ENCODE measurements at places on chromosomes 1 and 21. TPM values are rescaled to one million over a fixed set of nuclear protein-coding genes. Genes with fewer than 3 reads are reported as not detected.

DNA sequence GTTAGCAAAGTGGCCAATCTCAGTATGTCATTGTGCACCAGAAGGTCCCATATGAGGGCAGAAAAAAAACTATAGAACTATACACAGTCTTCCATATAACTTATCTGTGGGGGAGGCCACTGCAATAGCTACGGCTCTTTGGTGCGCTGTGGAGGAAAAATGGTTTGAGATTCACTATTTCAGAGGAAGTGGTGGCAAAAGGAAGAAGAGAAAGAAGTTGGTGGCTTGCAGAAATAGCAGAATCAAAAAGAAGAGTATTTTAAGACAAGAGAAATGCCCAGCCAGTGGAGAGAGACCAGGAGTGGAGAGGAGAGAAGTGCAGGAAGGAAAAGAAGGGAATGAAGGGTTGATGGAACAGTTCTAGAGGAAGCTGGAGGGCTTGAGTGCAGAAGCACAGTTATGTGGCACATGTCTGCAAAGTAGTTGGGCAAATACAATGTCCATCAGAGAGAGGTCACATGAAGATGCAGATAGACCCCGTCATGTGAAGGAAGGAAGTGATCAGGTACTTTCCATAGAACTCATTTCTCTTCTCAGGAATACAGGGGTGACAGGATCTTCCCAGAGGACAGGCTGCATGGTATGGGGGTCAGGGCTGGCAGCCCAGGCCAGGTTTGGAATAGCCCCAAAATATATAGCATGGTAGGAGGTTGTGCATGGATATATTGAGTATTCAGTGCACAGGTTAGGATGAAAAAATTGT lies 64.6 kb downstream of the RUNX1 start:
- DNase-seq, result no peak

- DNase-seq, result no peak
Measured at GRCh38 chr1:48792961-48793360, 16.3 kb upstream of the BEND5 start.

DNA sequence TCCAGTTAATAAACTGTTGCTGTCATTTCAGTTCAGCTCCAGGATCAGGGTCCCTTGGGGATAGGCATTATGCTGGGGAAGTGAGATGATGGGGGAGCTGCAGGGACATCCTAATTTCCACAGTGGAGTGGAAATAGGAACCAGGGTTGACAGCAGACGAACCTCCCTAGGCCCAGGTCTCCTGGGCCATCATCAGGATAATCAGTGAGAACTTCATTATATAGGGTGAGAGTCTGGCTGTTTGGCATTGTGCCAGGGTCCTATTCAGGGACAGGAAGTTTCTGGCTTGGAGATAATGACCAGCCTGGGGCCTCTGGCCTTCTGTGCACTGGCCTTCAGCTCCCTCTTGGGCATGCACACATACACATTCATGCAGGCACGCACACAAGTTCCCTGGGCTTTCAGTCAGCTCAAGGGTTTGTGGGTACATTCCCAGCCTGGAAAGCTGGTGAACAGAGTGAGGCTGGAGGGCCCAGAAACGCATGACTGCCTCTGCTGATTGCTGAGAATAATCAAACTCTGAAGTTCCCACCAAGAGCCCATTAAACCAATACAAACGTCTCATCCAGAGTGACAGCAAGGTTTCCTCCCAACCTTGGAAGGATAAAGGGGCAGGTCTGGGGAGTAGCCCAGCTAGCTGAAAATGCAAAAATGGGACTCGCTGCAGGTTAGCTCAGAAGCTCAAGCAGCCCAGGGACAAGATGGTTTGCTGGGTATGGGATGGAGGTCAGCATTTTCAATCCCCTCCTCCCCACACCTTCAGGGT lies 13.9 kb upstream of the LRIG2 start:
- no peak for DNase-seq

DNA sequence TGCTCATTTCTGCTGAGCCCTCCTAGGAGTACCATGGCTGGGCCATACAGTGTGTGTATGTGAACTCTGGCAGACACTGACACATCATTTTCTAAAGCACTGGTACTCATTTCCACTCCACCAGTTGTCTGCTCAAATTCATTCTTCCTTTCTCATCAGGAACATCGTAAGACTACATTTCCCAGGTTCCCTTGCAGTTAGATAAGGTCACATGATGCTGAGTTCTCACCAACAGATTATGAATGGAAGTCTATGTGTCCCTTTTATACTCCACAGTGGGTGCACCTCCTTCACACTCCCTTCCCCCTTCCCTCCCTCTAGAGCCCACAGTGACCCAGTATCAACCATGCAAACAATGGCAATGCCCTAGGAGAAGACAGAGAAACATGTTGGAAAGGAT lies 38.3 kb upstream of the PAX7 start:
- no peak for DNase-seq

GRCh38 chr1:94143173-94143808 lies 22.3 kb upstream of the ABCA4 start:
- no peak for DNase-seq

GRCh38 chr1:208799186-208799585 lies 555.0 kb upstream of the PLXNA2 start:
- DNase-seq, result no peak

GRCh38 chr1:31102501-31102950 lies 37.0 kb upstream of the PUM1 start:
- DNase-seq, result no peak

The GBP7 gene
- total RNA-seq, result not detected

DNA sequence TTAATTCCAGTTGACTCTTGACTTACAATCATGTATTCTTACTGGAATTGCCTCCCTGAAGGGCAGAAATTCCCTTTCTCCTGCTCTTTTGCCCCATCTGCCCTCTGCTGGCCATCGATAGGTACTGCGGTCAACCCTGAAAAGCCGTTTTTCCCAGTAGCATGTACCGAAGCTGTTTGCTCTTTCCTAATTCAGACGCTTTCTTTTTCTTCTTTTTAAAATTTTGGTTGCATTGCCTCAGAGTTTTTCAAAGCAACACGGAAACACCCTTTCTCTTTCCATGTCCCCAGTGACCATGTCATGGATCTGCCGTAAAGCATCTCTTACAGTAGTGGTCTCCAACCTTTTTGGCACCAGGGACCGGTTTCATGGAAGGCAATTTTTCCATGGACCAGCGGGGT lies 164.2 kb upstream of the C1orf21 start:
- peak; percentile 49 for DNase-seq

- DNase-seq, result no peak
Measured at GRCh38 chr1:212967801-212968200, 17.5 kb downstream of the VASH2 start.

GRCh38 chr1:5936621-5937372 lies 55.4 kb downstream of the NPHP4 start:
- peak; percentile 12 for DNase-seq

GRCh38 chr1:111222308-111223125 lies 5.0 kb upstream of the CHI3L2 start:
- peak; percentile 87 for DNase-seq

The CDA gene
- 0.81 TPM for total RNA-seq

DNA sequence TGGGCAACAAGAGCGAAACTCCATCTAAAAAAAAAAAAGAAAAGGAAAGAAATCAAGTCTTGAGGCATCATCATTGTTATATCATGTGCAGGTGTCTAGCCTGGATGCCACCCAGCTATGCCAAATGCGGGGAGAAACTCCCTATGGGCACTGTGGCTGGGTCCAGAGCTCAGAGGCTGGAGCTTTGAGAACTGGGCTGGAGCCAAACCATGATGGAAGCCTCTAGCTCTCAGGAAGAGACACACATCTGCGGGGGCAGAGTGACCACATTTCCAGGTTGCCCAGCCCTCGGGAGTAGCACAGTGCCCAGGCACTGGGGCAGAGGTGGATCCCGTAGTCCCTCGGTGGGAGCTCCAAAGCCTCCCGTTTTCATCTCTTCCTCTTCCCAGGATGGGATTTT lies 58.9 kb downstream of the COL18A1 start:
- no peak for DNase-seq

DNA sequence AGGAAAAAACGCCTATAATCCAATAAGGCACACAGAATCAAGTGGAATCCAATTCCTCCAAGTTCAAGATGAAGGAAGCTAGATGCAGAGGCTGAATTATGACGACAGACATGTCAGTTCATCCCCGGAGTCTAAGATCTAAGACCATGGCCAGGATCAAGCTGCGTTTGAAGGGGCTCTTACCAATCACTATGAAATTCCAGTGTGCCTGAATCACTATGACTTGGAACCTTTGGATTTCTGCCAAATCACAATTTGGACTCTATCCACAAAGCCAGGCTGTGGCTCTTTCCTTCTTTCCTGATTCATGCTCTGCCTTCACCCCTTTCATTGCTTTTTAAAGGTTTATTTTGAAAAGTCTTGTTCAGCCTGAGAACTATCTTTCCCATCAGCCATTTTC lies 17.1 kb downstream of the OLIG2 start:
- no peak for DNase-seq

The NBPF19 gene
- total RNA-seq, result 36.9 TPM

The CHODL gene
- 145 TPM for total RNA-seq

GRCh38 chr1:28078680-28079626 lies 9.5 kb downstream of the EYA3 start:
- DNase-seq, result no peak

- peak; percentile 12 for DNase-seq
Measured at GRCh38 chr1:247291161-247291560, 35.3 kb downstream of the VN1R5 start.

- DNase-seq, result peak; percentile 22
Measured at GRCh38 chr1:164748253-164748899, 189.4 kb downstream of the PBX1 start.

DNA sequence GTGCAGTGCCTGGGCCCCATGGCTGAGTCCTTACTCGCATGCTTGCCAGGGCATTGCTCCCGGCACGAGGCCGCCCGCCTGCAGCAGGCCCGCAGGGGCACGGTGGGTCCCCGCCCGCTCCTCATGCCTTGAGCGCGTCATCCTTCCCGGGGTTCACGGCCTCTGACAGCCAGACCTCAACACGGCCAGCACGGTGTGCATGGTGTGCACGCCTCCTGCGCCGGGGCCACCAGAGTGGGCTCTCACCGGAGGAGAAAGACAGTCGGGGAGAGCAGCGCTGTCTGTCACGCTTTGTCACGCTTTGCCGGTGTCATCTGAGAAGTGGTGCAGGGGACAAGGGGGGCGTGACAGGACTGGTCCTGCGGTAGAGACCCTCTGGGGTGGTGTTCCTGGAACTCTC lies 11.9 kb upstream of the COL18A1 start:
- no peak for DNase-seq

The TDRD10 gene
- 60.3 TPM for total RNA-seq

The OR2T33 gene
- 1.9 TPM for total RNA-seq

The ADAMTS1 gene
- 31.3 TPM for total RNA-seq

- DNase-seq, result no peak
Measured at GRCh38 chr1:247087256-247087655, 8.6 kb upstream of the ZNF670 start.

The MX1 gene
- total RNA-seq, result 22.7 TPM

The UMODL1 gene
- 1.7 TPM for total RNA-seq

The CFAP45 gene
- total RNA-seq, result 13.0 TPM

GRCh38 chr1:155017946-155018316 lies 15.3 kb downstream of the ZBTB7B start:
- no peak for DNase-seq

DNA sequence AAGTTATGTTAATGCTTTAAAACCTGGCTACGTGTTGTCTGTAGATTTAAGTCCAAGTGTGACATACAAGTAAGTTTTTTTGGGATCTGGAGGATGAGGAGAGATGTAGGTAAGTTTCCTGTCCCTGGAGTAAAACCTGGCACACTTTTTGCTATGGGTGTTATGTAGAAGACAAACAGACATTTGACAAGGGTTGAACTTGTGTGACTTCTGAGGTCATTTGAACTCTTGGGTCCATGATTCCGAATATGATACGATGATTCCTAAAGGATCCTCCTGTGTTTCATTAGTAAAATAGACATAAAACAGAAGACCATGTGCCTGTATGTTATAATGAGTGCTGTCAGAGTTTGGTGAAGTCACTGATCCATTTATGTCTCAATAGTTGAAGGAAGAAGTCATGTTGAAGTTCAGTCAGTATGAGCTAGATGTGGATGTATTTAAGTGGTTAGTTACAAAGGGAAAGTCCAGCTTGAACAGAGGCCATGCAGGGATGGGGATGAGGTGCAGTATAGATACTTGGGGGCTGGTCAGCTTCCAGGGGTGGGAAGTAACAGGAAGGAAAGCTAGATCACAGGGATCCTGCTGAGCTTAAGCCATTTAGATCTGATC lies 44.3 kb downstream of the ARID1A start:
- DNase-seq, result no peak

DNA sequence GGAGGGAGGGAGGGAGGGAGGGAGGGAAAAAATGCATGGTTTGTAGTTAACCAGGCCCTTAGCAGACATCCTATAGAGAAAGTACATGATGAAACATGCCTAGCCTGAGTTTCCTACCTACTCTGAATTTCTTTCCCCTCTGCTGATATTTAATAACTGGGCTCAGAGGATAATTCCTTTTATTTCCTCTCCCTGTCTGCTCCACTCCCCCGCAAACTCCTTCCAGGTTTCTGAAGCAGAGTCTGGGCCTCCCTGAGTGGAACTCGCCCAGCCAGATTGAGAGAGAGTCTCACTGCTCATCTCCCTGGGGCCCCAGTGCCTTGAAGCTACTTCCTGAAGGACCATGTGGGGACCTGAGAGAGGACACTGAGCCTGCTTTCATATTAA lies 111.9 kb upstream of the SLC44A3 start:
- DNase-seq, result peak; percentile 35

DNA sequence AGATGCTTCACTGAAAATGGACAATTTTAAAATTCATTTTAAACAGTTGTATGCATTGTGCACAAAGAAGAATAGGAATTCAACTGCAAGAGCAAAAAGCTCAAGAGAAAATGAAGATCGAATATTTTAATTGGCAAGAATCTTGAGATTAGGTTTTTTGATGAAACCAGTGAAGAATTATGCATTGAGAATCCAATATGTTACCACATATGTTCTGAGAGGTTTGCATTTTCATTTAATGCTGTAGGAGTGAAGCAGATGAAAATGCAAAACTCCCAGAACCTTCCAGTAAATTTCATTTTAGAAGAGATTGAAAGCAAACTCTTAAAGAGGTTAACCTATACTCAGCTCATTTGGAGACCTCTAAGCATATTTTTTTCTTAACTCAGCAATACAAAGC lies 298.0 kb downstream of the OLFM3 start:
- DNase-seq, result no peak

GRCh38 chr1:222535455-222535854 lies 12.4 kb downstream of the HHIPL2 start:
- no peak for DNase-seq

- no peak for DNase-seq
Measured at GRCh38 chr1:100924991-100925390, 29.1 kb downstream of the SLC30A7 start.

DNA sequence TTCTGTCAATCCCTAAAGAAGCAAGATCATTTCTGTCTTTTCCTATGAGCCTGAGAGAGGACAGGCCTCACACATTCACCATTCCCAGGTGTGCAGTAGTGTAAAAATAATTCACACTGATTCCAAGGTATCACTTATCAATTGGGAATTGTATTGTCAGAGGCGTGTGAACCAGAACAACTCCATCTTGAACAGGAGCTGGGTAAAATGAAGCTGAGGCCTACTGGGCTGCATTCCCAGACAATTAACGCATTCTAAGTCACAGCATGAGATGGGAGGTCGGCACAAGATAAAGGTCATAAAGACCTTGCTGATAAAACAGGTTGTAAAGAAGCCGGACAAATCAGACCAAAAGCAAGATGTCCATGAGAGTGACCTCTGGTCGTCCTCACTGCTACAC lies 239.2 kb downstream of the SMYD3 start:
- peak; percentile 31 for DNase-seq

GRCh38 chr21:33750017-33750416 lies 107.7 kb downstream of the ITSN1 start:
- no peak for DNase-seq

The C1QB gene
- total RNA-seq, result 16.8 TPM

Measured in testis (tissue), 5 donors.